NCI-H526 treated with DMSO at 0.1 percent for 48 hours (cell line): ENCODE measurements at places on chromosomes 2 and 18.

- DNase-seq = no peak
Observed at GRCh38 chr2:240457223-240458043, 22.0 kb downstream of the GPC1 start.

GRCh38 chr2:150438654-150439053 lies 48.8 kb downstream of the RND3 start:
- no peak for DNase-seq

GRCh38 chr18:23871410-23871809 lies 143.1 kb upstream of the TTC39C start:
- DNase-seq = peak; percentile 25

DNA sequence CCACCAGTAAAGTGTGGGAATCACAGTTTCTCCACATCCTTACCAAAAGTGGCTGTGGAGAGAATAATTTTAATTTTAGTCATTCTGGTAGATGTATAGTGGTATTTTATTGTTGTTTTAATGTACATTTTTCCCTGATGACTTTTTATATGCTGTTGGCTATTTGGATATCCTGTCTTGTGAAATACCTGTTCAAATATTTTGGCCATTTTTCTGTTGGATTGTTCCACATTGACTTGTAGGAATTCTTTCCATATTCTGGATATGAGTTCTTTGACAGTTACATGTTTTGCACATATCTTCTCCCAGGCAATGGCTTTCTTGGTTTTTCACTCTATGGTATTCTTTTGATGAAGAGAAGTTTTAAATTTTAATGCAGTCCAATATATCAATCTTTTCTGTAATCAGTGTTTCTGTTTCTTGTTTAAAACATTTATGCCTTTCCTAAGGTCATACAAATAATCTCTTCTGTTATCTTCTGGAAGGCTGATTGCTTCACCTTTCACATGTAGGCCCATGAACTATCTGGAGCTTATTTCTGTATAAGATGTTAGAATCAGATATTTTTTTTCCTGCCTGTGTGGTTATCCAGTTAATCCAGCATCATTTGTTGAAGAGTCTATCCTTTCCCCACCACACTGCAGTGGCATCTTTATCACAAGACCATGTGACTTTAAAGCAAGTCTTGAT lies 19.0 kb downstream of the AFTPH start:
- no peak for DNase-seq

GRCh38 chr2:105877945-105878344 lies 133.2 kb downstream of the NCK2 start:
- no peak for DNase-seq

DNA sequence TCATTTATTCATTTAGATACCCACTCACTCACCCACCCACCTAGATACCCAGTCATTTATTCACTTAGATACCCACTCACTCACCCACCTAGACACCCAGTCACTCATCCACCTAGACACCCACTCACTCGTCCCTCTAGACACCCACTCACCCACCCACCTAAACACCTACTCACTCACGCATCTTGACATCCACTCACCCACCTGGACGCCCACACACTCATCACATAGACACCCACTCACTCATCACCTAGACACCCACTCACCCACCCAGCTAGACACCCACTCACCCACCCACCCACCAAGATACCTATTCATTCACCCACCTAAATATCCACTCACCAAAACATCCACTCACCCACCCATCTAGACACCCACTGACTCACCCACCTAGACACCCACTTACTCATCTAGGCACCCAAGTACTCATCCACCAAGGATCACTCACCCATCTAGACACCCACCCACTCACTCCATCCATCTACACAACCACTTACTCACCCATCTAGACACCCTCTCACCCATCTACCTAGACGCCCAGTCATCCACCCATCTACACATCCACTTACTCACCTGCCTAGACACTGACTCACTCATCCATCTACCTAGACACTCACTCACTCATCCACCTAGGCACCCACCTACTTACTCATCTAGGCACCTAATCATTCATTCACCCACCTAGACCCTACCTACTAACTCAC lies 723.7 kb upstream of the RAB6C start:
- no peak for DNase-seq

- DNase-seq = no peak
Observed at GRCh38 chr2:217612920-217613319, 389.9 kb downstream of the TNS1 start.
